ENCODE measurements at places on chromosomes 2 and 18.

DNA sequence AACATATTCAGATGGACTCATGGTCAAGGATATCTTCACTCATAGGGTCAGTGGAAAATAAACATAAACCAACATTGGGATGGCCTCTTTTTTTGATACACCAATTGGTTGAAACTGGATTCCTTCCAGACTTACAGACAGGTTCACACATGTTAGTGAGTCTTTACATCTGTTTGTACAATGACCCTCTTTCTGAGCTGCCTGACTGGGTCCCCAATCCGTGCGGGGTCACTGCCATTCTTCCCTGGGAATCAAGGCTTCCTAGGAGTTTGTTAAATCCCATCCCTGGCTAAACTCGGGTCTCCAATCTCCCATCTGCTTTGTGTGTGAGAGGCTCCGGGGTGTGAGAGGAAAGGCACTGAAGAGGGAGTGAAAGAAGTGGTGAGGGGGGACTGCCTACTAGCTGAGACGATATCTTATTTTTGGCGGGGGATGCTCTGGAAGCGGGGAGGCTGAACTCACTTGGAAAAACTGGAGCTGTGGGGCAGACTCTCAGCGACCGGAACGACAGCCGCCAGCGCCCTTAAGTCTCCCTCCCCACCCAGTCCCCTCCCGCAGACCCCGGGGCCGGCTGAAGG lies 487 bp downstream of the STARD6 start:
- no peak for DNase-seq

- DNase-seq = peak; percentile 87
These were observed at the start of gene FHOD3 for GRCh38 chr18:36297417-36298125. TSS of gene FHOD3 (plus strand) at chr18:36297713. CDS start at chr18:36297836, 123 bp downstream.

DNA sequence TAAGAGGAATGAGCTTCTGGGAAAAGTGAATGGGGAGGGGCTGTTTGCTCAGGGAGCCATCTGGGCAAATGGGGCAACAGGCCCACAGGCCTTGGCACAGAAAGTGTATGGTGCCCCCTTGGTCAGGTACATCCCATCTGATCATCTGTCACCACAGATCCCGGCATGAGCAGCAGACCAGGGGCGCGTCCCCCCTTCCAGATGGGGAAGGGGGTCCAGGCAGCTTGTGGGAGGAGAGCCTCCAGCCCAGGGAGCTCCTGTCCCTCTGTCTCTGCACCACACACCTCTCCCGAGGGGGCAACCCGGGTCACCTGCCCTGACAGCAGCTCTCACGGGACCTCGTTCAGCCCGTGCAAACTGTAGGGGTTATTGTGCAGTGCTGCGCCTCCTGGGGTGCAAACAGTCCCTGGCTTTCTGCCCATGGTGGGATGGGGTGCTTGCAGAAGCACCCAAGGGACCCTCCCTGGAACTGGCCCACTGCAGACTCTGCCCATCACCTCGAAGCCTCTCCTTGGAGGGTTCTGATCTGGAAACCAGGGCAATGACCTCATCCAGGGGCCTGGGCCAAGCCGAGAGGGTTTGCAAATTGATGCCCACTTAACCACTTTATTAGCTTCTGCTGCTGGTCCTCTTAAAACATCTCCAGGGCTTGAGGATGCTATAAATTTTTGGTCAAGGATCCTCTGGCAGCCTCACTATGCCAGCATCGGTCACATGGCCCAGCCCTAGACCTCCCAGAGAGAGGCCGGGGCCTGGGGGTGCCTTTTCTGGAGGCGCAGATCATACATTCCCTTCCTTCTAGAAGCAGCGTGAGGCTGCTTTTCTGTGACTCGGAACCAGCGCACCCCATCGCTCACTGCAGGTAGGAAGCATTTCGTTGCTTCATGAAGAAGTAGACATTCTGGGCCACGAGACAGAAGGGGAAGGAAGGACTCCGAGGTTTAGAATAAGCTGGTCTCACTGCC lies 7.6 kb upstream of the BOK start:
- DNase-seq = no peak

GRCh38 chr2:63582873-63583272 lies 5.4 kb downstream of the WDPCP start:
- DNase-seq = no peak

DNA sequence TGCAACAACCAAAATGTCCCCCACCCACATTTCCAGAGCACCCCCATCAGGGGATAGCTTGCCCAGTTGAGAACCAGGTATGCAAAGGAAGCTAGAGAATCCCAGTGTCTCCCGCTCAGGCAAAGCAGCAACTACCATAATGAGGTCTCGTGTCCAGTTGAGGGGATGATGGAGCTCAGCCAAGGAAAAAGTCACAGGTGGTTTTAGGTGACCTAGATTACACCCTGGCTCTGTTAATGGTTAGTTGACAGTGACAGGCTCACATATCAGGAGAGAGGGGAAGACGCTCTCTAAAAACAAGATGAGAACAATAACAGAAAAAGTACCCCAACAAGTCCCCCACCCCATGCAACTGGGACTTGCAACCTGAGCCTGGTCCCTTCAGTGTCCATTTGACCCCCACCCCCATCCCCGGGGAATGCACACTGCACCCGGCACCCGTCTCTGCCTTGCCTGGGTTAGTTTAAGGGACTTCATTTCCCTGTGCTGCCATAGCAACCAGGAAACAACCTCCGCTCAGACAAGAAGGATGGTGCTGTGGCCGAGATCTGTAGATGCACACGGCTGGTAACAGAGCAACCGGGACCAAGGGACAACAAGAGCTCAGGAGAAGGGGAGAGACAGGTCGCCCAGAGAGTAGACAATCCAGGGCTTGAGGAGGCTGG lies at the start of gene KIAA2012:
KIAA2012 (plus strand) TSS at position 519 of the 665 bp plus-strand sequence. CDS start 373 bp downstream, outside the sequence.
- no peak for DNase-seq

DNA sequence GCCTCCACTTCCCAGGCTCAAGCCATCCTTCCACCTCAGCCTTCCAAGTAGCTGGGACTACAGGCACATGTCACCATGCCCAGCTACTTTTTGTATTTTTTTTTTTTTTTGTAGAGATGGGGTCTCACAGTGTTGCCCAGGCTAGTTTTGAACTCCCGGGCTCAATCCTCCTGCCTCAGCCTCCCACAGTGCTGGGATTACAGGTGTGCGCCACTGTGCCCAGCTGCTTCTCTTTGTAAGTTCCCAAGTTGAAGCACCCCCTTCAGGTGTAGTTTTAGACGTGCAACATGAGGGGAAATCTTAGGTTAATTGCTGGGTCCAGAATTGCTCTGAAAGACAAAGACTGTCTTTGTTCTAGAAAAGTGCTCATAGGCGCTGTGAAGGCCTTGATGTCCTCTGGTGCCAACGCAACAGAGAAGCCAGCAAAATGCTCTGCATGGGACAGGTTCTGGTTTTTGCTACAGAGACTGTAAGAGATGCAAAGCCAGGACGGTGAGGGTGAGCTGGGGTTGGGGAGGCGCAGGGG lies 46.6 kb downstream of the RRM2 start:
- DNase-seq = no peak

DNA sequence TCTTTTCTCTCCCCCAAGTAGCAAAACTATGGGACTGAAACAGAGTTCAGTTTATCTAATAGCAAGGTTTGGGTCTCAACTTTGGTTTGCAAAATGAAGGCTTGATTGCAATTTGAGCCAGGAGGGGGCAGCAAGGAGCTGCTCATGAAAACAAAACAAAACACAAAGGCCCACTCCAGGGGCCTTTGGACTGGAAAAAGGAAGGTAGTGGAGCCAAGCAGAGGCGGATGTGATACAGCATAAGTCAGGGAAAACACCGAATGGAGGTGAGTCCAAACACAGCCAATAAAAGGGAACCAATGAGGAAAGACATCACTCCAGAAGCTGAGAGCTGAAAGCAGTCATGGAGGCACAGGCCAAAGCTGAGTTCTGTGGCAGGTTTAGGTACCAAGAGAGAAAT lies 799.7 kb upstream of the ACVR2A start:
- DNase-seq = peak; percentile 15

- no peak for DNase-seq
These were observed 13.2 kb downstream of the ADRA2B start for GRCh38 chr2:96103187-96103601.

DNA sequence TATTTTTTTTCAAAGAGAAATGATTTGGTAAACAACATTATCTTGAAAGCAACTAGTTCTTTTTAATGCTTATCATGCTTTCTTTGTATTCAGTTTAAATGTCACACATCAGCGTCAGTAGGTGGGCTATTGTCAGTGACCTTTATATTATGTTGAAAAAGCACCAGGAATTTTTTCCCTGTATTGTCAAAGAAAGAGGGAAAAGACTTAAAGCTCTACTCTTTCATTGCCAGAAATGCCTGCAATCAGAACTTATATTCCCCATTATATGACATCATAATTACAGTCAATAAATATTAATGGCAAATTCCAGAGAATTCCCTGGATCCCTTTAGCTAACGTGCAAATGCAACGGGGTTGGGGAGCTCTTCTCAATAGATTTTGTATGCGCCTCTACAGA lies 353.9 kb downstream of the CDH2 start:
- no peak for DNase-seq

DNA sequence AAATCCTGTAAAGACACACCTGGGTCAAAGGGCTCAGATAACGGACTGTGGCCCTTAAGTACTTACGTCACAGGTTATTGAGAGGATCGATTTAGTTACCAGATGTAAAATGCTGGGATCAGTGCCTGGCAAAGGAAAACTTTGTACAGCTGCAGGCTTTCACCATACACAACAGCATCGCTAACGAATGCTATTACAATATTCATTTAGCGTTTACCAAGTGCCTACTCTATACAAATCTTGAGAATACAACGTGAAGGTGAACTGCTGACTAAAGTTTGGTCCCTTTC lies 619 bp upstream of the MSH6 start:
- DNase-seq = no peak

DNA sequence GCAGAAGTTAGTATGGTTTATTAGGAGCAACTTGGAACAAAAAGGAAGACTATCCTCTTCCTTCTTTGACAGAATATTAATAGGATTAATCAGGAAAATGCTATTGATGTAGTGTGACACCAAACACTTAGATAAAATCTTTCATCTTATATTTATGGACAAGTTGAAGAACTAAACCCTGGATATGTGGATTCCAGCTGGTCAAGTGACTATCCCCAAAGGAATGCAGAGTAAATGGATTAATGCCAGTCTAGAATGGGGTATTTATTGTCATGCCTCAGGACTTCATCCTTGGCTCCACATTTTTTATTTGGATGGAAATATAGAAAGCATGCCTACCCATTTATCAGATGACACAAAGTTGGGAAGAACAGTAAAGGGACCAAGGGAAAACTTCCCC lies 124.0 kb upstream of the TTC39C start:
- peak; percentile 88 for DNase-seq

- DNase-seq = peak; percentile 81
These were observed 117.3 kb downstream of the TTC27 start for GRCh38 chr2:32745191-32745590.

DNA sequence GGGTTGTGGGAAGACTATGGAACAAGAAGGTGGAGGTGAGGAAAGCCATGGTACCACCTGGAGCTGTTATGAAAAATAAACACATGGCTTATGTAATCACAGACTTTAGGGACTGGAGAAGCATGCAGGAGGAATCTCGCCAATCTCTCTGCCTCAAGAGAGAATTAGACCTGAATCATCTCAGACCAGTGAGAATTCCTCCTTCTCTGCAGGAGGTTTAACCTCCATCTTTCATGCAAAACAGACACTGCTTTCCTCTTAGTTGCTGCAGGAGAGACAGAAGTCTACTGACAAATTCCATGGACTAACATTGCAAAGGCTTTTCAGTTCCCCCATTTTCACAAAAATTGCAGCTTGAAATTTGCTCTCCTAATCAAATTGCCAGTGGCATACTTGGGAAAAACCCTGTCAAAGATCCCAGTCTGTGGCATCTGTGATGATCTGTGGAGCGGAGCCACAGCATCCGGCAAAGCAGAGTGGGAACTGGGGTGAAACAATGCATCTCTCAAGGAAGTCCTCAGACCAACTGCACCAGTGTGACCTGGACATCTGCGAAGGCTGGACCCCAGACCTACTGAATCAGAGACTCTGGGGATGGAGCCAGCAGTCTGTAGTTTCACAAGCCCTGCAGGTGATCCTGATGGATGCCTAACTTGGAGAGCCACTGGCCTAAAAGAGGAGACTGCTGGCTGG lies 28.6 kb upstream of the NCKAP5 start:
- DNase-seq = peak; percentile 29

DNA sequence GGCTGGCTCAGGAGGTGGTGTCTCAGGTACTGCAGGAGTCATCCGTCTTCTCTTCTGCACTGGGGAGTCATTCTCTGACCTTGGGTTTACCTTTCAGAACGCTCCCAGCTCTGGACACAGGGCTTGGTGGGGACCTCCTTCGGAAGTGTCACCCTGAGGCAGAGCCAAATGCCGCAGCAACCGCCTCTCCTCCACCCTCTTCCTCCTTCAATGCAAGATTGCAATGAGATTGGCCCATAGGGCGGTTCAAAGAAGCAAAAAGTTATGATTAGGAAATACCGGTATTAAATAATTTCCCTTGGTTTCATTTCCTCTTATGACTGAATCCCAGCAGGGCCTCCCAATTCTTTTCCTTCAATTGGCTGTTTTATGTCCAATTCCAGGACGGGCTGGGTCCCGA lies 178.8 kb downstream of the ACKR3 start:
- DNase-seq = no peak

DNA sequence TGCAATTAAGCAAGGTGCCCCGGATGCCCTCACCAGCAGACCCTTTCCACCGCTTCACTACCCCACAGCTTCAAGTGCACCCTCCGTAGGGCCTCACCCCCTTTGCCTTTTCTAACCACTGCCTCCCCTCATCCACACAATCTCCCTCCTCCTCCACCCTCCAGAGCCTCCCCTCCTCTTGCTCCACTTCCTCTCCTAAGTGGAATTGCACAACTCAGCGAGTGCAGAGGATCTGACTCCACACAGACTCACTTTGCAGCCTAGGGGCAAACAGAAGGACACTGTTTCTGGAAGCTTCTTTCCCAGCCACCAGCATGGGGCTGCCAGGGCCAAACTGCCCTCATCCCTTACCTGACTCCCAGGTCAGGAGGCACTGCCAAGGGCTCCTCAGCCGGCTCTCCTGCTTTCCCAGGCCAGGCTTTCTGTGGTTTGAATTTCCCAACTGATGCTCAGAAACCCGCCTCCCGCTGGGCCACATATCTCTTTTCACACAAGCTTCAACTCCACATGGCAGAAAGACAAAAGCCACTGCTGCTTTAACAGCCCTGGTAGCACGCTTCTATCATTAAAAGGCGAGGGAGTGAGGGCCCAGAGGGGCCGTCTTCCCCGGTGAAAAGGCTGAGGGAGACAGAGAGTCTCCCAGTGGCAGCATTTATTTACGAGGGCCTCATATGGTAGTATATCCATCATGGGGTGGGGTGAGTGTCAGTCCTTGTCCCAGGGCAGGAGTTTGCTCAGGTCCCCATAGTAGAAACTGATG lies 74.7 kb upstream of the MGAT4A start:
- peak; percentile 54 for DNase-seq

DNA sequence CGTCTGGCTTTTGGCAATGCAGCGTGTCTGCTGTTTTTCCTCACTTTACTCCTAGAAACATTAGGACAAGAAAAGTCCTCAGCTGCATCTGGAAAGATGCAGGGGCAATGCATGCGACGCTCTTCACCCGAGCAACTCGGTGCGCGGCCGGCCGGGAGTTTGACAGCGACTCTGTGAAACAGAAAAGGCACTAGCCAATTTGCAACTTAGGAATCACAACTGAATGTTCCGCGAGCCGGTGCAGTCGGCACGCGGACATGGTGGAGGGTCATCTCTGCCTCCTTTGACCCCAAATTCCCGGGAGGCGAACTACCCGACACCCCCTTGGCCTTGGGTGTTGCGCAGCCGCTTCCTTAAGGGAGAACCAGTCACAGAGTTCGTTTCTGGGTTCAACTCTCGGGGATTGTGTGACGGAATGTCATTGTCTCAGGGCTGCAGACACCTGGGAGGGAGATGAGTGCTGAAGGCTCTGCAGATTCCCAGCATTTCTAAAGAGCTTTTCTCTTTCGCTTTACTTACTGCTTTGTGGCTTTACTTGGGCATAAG lies 9.8 kb downstream of the NR4A2 start:
- DNase-seq = no peak

Measured in EH (cell line).